ENCODE measurements at places on chromosomes 5 and 9.

- peak; percentile 33 for DNase-seq
These were observed 966.3 kb upstream of the C9orf72 start for GRCh38 chr9:28539434-28540070.

DNA sequence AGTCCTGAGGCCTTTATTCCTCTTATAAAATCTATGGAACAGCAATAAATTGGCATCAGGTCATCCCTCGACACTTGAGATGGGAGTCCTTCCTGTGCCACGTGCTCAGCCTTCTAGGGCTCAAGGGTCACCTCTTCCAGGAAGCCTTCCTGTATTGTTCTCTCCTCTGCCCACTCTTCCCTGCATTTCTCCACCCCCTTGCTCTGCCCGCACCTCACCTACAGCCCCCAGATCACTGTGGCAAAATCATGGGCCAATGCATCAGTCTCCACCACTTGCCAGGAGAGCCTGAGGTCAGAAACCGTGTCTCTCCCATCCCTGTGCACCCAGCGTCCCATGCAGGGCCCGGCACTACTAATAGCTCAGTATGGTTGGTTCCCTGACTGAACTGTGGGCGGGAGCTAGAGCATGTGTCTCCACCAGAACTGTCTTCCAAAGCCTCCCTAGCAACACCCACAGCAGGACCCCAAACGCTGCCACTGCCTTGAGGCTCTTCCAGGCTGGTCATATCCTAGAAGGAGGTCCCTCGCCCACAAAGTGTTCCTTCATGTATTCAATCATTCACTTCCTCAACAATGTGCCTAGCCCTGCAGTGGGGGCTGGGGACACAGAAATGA lies 13.5 kb downstream of the DUSP1 start:
- no peak for DNase-seq

DNA sequence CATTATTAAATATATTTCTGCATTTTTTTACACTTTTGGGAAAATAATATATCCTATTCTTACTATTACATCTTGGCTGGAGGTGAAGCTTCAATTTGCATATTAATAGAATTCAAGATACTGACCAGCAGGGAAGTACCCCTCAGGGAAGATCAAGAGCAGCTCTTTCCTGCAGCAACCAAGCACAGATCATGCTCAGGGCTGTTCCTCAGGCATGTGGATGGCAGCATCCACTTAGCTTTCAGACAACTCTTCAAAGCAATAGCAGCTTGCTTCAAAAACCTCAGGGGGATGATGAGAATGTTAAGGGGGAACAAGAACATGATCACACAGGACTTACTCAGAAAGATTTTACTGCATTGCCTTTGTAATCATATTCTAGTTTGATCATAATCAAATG lies 731.8 kb downstream of the SEMA5A start:
- DNase-seq = no peak

GRCh38 chr5:138890644-138891043 lies 15.5 kb upstream of the LRRTM2 start:
- DNase-seq = no peak

- no peak for DNase-seq
These were observed 241.8 kb downstream of the FANCC start for GRCh38 chr9:95075700-95076099.

DNA sequence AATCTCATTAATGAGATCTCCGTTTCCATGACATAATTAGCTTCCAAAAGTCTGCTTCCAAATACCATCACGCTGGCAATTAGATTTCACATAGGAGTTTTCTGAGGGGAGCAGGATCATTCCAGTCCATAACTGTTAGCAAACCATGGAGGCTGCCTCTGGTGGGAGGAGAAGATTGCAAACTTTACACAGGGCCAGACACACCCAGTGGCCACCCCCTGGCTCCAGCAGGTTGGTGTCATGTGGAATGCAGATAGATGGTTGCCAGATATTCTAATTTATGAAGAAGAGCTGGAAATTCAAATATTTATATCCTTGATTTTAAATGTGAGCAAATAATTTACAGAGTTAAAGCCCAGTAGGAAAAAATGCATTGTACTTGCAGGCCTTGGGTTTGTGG lies 164.2 kb downstream of the ICE1 start:
- no peak for DNase-seq

- DNase-seq = no peak
These were observed 243.1 kb upstream of the COX7C start for GRCh38 chr5:86374611-86375010.

DNA sequence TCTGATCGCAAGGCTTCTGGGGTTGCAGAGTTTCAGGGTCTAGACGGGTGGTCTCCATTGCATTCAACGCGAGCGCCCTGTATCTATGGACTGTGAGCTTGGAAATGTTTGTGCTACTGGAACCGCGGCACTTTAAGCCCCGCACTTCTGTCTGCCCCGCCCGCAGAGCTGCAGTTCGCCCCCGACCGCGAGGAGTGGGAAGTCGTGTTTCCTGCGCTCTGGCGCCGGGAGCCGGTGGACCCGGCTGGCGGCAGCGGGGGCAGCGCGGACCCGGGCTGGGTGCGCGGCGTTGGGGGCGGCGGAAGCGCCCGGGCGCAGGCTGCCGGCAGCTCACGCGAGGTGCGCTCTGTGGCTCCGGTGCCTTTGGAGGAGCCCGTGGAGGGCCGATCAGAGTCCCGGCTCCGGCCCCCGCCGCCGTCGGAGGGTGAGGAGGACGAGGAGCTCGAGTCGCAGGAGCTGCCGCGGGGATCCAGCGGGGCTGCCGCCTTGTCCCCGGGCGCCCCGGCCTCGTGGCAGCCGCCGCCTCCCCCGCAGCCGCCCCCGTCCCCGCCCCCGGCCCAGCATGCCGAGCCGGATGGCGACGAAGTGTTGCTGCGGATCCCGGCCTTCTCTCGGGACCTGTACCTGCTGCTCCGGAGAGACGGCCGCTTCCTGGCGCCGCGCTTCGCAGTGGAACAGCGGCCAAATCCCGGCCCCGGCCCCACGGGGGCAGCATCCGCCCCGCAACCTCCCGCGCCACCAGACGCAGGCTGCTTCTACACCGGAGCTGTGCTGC lies 1.0 kb downstream of the ADAMTS19 start:
- no peak for DNase-seq

DNA sequence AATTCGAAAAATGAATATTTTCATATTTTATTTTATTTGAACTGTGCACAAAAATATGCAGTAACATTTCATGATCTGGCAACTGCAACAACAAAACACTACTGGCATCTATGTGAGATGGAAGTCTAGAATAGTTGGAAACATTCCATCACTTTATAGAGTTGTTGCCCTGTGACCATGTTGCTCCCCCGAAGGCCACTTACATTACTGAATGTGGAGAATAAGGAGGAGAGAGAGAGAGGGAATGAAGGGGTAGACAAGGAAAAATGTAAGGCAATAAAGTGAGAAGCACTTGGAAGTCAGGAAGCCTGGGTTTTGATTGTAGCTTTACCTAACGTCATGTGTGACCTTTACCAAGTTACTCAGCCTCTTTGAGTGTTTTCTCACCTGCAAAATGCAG lies 437.2 kb upstream of the EDIL3 start:
- no peak for DNase-seq

DNA sequence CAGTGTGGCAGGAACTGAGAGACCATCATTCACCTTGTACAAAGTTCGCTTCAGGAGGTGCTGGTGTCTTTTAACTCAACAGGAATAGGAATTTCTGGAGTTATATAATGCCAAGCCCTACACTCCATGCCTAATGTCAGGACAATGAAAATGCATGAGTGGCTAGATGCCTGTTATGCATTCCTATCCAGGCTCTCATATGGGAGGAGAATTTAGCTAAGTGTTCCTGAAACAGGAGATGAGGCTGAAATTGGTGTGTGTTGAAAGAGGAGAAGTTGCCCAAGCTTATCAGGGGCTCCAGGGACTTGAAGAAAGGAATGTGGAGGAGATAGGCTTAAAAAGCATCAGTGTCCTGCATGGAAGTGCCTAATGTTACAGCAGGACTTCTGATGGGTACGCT lies 26.8 kb upstream of the PRUNE2 start:
- DNase-seq = no peak

DNA sequence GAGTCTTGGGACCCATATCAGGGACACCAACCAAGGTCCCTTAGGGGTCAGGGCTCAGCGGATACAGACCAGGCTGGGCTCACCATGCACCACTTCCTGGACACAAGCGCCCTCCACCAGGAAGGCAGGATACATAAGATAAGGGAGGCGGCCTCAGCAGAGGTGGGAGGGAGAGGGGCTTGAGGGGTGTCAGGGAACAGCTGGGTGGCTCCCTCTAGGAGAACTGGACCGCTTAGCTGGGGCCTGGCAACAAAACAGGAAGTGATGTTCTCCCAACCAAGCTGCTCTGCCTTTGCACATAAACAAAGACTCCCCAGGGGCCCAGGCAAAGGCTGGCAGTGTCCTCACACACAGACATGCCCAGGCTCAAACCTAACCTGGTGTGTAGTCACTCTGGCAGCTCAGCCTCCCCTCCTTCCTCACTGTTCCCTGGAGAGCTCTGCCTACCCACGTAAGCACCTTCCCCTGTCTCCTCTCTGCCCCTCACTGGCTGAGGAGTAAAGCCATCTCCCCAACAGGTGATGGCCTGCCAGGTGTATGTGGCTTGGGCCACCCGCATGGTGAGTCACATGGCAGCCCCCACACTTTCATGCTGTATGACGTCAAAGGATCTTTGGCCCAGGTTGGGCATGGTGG lies 5.8 kb upstream of the BICD2 start:
- peak; percentile 55 for DNase-seq

- DNase-seq = no peak
These were observed 41.9 kb downstream of the HMGXB3 start for GRCh38 chr5:150042459-150042858.

DNA sequence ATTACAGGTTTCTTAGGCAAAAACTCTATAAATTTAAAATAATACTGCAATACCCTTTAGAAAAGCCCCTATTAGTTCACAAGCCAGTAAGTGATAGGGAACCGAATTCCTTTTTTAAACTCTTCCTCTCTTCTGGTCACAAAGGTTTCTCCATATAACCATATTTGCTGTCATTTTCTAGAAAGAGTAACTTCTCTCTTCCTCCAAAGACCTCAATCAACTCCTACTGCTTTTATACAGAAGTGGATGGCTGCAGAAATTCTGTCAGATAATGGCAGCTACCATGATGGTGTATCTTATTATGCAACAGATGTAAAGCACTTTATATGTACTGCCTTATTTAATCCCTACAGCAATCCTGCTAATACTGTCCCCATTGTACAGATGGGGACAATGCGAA lies 6.2 kb downstream of the TUT7 start:
- no peak for DNase-seq

DNA sequence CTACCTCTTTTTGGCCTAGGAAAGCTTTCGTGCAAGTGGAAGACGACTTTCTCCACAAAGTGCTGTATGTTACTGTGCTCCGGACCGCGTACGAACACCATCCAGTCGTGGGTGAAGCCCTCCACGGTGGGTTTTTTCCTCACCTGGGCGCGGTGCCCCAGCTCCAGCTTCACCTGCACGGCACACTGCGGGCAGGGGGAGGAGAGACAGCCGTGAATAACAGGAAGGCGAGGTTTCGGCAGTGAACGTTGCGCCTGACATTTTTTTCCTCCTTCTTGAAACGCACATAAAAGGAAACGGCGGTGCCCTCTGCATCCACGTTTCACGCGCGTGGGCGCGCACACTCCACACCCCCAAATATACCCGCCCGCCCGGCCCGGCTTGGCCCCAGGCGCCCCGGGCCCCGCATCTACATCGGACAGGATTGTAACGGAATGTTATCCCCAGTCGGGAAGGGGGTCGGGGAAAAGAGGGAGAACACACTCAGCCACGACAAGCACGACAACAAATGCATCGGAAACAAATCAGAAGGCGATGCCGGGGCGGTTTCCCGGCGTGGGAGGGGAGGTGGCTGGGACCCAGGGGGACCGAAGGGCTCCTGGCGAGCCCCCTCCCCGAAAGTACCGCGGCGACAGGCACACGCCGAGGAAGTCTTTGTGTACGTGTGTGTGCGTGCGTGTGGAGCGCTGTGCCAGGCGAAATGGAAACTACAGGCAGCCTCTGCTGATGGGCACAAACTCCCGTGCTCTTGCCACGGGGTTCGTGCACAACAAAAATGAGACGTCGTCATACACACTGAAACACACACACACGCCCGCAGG lies 1.4 kb downstream of the MLLT3 start:
- DNase-seq = no peak

GRCh38 chr9:137520614-137521404 lies 29.4 kb downstream of the PNPLA7 start:
- DNase-seq = no peak

DNA sequence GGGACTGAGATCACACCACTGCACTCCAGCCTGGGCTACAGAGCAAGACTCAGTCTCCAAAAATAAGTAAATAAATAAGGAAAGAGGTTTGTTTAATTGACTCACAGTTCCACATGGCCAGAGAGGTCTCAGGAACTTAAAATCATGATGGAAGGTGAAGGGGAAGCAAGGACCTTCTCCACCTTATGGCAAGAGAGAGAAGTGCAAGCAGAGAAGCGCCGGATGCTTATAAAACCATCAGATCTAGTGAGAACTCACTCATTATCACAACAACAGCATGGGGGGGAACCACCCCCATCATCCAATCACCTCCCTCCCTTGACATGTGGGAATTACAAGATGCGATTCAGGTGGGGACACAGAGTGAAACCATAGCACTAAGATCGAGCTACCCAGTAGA lies 22.8 kb upstream of the RGMB start:
- no peak for DNase-seq

- peak; percentile 12 for DNase-seq
These were observed 51.6 kb downstream of the ALG2 start for GRCh38 chr9:99169982-99170761.

DNA sequence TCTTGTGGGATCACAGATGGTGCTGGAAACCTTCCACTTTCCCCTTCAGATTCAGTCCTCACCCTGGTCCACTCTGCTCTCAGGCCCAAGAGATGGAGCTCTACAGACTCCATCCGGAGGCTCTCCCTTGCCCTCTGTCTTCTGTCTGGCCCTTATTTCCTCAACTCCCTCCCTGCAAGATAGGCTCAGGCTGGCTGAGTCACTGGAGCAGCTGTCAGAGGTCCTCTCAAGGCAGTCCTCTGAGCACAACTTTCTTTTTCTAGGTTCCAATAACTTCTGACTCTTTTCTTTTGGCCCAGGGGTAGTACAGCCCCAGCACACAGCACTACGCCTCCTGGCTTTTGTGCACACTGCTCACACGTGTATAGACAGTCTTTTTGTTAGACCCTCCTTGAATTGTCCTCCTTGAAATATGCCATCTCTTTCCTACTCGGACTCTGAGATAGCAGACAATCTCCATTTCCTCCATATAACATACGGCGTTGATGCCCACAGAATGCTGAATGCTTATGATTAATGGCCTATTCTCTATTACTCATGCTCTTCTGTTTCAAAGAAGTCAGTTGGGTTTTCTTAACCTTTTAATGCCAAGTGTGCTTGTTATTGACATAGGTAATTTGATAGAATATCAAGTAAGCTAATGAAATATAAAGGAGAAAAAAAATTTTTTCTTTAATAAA lies 193.1 kb downstream of the SLC12A2 start:
- DNase-seq = no peak

GRCh38 chr5:139574641-139575312 lies 13.6 kb downstream of the UBE2D2 start:
- peak; percentile 25 for DNase-seq

All from NCI-H1694 (cell line).